Activated T-cell treated with anti-CD3 and anti-CD28 coated beads for 4 hours (primary cell): ENCODE measurements at places on chromosomes 6 and 20.

- no peak for DNase-seq
Measured at GRCh38 chr20:49381558-49382493, 100.6 kb downstream of the KCNB1 start.

DNA sequence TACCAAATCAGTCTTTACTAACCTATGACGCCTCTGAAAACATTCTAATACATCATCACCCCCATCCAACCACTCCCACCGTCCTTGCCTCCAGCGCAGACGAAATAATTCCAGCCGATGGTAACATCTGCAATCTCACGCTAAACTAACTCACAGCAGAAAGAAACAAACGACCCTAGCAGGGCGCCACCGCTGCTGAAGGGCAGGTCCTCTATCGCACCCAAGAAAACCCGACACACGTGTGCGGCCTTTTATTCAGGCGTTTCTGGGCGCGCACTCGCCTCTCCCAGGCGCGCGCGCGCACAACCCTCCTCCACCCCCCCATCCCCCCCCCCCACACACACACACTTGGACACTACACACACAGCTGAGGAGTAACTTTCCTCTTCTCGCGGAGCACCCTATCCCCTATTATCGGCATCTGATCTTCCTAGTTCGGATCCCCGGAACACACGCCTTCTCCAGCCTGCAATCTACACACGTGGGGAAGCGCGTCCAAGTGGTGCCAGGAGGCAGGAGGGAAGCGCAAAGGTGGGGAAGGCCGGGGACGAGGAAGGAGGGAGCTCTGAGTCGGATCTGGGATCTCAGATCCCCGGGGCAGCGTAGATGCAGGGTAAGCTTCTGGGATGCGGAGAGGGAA, 1.4 kb downstream of the GFOD1 start:
- DNase-seq, result no peak

- no peak for DNase-seq
Measured at GRCh38 chr6:116012471-116012949, 48.2 kb downstream of the FRK start.

DNA sequence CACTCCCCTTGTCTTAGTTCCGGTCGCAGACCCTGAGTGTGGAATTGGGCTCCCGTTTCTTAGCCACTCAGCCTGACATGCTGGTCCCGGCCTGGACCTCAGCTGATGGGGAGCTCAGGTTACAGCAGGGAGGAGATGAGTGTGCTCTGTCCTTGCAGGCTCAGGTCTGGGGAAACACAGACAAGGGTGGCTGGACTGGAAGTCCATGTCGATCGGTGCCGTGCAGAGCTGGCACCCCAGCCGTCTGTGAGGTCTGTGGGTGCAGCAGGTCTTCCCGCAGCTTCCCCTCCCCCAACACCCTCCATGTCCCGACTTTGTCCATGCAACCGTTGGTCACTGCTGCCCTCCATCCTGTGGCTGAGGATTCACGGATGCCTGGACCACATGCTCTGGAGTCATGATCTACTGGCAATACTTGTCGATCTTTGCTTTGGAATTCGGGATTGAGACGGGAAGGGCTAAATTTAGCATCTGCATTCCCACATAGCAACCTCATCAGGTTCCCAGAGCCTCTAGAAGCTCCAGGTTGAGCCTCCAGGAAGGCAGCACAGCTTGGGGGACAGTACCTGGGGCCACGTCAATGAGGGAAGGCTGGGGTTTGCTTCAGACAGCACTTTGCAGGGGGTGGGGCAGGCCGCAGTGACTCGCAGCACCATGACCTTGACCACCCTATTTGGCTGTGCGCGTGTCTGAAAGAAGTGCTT, 118.8 kb downstream of the PSMB1 start:
- no peak for DNase-seq

GRCh38 chr20:41037179-41037578, 8.6 kb downstream of the TOP1 start:
- no peak for DNase-seq

- DNase-seq, result no peak
Measured at GRCh38 chr6:163613025-163613424, 198.5 kb downstream of the QKI start.

DNA sequence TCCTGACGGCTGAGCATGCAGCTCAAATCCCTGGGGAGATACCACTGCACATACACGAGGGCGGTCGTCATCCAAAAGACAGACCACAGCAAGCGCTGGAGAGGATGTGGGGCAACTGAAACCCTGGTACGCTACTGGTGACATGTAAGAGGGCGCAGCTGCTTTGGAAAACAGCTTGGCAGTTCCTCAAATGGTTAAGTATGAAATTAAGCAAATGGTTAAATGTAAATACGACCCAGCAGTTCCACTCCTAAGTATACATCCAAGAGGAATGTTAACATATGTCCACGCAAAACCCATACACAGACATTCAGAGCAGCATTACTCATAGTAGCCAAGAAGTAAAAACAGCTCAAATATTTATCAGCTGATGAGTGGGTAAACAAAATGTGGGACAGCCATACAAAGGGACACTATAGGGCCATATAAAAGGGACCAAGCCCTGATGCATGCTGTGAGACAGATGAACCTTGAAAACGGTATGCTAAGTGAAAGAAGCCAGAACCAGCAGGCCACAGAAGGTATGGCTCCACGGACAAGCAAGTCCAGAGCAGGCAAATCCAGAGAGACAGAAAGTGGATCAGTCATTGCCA, 38.5 kb downstream of the RIPOR3 start:
- no peak for DNase-seq

- peak; percentile 40 for DNase-seq
Measured at GRCh38 chr6:142943711-142944123, 1.3 kb downstream of the HIVEP2 start.

- DNase-seq, result no peak
Measured at GRCh38 chr20:49616154-49617007, 48.4 kb upstream of the PTGIS start.

- no peak for DNase-seq
Measured at GRCh38 chr6:101668496-101669030, 275.1 kb downstream of the GRIK2 start.

DNA sequence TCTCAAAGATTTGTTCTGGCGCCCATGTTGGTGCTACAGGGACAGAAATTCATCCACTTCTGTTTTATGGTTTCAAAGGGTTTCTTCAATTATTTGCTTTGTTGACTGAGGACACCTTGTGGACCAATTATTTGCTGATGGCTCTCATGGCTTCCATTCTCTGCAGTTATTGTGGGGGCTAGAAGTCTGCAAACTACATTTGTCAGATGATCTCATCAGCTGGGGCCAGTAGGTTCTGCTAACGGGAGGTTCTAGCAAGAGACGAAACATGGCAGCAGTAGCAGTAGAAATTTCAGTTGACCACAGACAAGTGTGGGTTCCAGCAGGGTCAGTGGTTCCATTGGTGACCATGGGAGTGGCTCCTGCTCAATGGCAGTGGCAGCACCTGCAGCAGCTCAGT, 72.8 kb upstream of the BLCAP start:
- DNase-seq, result no peak

DNA sequence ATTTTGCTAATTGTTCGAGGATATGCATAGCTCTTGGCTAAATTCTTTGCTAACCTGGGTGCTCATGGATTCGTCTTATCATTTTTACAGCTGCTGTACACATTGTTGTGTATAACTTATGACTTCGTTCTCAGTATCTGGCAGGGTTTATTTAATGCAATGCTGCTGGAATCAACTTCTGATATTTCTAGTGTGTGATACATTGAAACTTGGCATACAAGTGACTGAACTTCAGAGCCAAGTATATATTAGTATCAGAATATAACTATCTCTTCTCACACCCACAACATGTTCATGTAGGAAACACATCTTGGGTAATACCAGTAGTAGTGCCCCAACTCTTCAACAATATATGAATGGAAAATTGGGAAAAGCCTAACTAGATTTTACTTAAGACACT, 764.2 kb downstream of the TENT5A start:
- no peak for DNase-seq

GRCh38 chr20:37504404-37505096, 16.5 kb upstream of the NNAT start:
- DNase-seq, result no peak

DNA sequence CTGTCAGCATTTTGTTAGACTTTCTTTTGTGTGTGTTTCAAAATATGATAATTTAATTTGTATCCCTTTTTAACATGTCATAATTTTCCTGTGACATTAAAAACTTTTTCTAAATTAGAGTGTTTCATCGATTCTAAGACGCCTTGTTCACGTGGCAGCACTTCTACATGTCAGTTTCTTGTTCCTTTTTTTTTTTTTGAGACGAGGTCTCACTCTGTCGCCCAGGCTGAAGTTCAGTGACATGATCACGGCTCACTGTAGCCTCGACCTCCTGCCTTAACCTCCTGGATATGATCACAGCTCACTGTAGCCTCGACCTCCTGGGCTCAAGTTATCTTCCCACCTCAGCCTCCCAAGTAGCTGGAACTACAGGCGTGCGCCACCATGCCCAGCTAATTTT, 27.6 kb upstream of the ADRM1 start:
- no peak for DNase-seq

DNA sequence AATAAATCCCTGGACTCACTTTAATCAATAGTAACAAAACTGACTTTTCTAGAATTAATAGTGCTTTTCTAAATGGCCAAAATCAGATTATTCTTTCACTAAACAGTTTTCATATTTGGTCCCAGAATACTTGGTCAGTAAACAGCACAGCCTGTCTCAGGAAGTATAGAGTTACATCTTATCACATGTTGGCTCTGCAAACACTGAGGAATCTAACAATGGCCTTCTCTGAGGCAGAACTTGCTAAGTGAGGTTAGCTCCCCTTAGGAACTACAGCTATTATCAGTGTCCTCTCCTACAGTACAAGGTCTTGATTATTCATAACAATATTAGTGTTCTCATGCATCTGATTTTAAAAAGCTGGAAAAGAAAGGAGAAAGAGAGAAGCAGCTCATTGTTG, 1622.8 kb downstream of the HACE1 start:
- no peak for DNase-seq

DNA sequence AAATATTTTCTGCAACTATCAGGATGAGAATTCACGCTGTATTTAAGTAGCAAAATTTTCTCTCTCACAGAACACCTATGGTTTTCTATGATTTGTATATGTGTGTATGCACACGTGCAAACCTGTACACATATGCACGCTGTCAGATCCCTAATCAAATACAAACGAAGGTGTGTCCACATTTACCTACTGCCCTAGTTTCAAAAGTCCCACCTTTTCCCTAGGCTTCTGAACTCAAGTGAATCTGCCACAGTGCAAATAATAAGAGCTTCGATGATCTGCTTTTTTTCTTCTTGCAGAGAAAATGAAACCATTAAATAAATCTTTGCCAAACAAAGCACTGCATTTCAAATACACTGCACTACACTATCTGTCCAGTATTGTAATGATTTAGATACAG, 6.5 kb downstream of the HIVEP2 start:
- DNase-seq, result no peak
